Kidney capillary endothelial cell (primary cell): ENCODE measurements at places on chromosomes 1 and 21.
A peak's percentile ranks its signal among the peaks of the same experiment; 100 is the strongest.

DNA sequence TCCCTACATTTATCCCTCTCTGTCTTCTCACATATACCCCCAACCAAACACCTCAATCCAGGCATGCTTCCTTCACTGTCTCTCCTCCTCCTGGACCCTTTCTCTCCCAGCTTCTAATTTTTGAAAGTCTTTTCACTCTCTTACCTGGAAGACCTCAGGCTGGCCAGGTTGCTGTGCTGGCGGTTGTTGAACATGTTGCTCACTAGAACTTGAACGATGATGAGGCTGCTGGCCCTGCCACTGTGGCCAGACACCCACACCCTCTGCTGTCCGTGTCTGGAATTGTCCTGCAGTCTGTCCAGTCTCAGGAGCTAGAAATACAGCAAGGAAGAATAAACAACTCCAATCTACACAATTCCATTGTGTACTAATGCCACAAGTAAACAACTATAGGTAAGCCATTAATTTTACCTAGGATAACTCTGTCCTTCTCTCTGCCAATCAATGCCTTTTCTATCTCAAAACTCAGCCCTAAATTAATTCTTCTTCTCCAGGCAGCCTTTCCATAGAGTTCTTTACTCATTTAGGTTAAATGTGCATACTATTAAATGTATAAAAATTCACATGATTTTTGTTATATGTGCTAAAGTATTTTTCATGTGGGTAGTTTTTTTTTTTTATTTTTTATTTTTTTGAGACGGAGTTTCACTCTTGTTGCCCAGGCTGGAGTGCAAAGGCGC is 5.1 kb upstream of the CTSK start:
- peak; percentile 55 for DNase-seq

GRCh38 chr1:213686983-213687382 is 300.8 kb upstream of the PROX1 start:
- DNase-seq = no peak

GRCh38 chr21:34599534-34600101 is 15.3 kb downstream of the RCAN1 start:
- DNase-seq = no peak

- no peak for DNase-seq
Observed at GRCh38 chr21:24545807-24546361, 1061.4 kb downstream of the MRPL39 start.

DNA sequence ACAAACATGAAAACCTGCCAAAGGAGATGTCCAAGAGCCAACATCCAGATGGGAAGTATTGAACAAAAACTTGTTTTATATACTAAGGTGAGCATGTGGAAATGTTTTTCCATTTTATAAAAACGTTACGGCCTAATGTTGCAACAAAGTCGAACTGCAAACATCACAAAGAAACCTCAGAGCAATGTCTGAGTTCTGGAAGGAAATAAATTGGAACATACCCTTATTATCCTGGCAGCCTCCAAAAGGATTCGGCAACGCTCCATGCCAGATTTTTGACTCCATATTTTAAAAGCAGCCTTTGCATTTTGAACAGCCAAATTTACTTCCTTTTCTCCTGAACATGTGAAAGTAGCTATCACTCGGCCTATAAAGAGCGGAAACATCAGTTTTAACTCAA is 3.3 kb downstream of the ALDH9A1 start:
- DNase-seq = no peak
